ENCODE measurements at places on chromosomes 4 and X. TPM values are rescaled to one million over a fixed set of nuclear protein-coding genes. Genes with fewer than 3 reads are reported as not detected.

DNA sequence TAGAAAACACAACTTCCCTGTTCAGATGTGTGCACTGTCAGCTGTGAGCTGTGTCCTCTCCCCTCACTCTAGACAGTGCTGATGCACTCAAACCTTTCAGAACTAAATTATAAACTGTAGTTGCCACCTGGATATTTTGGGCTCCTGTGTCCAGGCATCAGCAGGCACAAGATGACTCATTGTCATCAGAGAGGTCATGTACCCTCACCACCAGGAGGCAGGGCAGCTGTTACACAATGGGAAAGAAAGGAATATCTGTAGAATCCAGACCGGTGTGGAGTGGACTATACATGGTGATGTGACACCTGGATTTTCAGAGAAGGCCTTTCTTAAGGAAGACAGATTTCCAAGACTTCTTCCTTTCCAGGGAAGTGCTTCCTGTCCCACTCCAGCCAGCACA is 854.4 kb upstream of the AGA start:
- DNase-seq: no peak

- no peak for DNase-seq
Observed at GRCh38 chrX:56802428-56802827, 73.4 kb downstream of the NBDY start.

- DNase-seq: no peak
Observed at GRCh38 chr4:11468901-11469300, 40.2 kb upstream of the HS3ST1 start.

- DNase-seq: no peak
Observed at GRCh38 chrX:10090319-10090718, 66.5 kb upstream of the CLCN4 start.

DNA sequence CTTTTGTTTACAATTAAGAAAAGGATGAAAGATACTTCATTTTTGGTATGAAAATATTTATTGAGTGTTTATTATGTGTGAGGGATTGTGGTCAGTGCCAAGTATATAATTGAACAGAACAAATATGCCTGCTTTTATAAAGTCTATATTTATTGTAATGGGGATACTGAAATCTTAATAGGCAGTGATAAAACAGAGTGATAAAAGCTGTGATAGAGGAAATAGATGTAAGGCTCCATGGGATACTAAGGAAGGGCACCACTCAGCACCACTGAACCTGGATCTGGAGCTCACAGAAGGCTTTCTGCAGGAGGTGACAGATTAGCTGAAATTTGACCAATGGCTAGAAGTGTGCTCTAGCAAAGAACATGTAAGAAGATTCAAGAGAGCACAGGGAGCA is 263.5 kb downstream of the C4orf33 start:
- DNase-seq: no peak

ATP8A1 gene
- 31.9 TPM for polyA plus RNA-seq

TNIP3 gene
- polyA plus RNA-seq: 1.2 TPM
